ENCODE measurements at places on chromosomes 6 and 20.

DNA sequence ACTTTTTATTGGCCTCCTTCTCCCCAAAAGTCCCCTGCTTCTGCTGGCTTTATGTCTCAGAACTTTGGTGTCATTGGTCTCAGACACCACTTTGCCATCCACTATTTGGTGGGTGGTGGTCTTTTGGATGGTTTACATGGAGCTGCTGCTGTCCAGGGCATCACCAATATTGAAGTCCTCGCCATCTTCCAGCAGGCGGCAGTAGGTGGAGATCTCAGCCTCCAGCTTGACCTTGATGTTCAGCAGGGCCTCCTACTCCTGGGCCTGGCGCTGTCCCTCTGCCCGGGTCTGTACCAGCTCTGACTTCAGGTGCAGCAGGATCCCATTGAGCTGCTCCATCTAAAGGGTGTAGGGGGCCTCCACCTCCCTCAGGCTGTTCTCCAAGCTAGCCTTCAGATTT, 148.4 kb upstream of the FOXA2 start:
- DNase-seq = no peak

GRCh38 chr6:135624402-135625295, 127.1 kb upstream of the AHI1 start:
- no peak for DNase-seq

DNA sequence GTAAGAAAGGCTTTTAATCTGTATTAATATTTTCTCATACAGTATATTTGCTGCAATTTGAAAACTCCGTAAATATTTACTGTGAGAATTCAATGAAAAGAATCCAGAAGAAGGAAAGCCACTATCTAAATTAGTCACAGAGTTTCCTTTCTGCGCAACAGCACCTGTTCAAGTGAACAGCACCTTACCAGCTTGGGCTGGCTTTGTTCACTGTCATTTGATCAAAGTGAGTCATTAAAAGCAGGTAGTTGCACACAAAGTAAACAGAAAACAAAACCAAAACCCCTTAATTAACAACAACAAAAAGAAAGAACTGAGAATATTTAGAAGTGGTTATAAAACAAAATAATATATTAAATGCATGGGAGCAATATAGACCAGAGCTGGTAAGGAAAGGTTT, 12.8 kb downstream of the SMLR1 start:
- DNase-seq = no peak

DNA sequence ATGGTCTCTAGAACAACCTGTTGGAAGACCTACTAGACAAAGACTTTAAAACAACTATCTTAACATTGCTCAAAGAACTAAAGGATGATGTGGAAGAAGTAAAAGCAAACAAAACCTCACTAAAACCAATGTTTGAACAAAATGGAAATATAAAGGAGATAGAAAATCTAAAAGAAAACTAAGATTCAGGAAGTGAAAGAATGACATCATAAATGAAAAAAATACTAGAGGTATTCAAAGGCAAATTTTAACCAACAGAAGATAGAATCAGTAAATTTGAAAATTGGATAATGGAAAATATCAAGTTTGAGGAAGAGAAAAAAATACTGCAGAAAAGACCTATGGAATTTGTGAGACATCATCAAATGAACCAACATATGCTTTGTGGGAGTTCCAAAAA, 914.1 kb upstream of the GJE1 start:
- DNase-seq = no peak

DNA sequence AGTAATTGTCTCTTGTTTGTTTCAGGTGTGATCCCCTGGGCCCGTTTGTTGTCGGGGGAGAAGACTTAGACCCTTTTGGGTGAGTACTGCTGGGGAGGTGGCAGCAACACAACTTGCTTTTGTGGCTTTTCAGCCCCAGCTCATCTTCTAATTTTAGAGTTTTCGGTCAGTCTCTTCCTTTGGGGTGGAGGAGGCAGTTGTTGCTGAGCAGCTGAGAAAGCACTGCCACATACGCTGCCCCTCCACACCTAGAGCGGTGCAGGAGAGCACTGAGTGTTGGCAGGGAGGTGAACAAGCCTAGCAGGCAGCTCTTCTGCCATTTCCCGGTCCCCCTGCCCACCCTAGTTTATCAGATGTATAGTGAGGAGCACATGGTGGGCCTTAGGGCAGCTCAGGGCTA, 21.7 kb downstream of the TMEM74B start:
- no peak for DNase-seq

Measured in activated naive CD4-positive, alpha-beta T cell treated with anti-CD3 and anti-CD28 coated beads, Interleukin-2, amount 10 ng/mL, durations not matched to agents 7 days and 5 days (primary cell).